ENCODE measurements at places on chromosomes 7 and 10.

DNA sequence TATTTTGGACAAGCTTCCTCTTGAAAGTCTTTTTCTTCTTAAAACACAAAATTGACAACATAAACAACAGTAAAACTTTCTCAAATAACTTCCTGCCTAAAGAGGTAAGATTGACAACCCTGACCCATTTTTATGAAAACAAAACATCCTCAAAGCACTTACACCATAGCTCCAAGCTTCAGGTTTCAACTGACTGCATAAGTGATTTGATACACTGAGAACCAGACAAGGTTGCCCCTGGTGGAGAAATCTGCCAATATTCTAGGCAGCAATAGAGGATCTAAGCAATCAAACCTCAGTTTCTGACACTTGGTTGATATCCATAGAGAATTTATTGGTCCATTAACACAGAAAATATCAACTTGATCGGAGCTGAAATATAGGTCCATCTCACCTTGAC lies 147.8 kb downstream of the ELAPOR2 start:
- DNase-seq = no peak

DNA sequence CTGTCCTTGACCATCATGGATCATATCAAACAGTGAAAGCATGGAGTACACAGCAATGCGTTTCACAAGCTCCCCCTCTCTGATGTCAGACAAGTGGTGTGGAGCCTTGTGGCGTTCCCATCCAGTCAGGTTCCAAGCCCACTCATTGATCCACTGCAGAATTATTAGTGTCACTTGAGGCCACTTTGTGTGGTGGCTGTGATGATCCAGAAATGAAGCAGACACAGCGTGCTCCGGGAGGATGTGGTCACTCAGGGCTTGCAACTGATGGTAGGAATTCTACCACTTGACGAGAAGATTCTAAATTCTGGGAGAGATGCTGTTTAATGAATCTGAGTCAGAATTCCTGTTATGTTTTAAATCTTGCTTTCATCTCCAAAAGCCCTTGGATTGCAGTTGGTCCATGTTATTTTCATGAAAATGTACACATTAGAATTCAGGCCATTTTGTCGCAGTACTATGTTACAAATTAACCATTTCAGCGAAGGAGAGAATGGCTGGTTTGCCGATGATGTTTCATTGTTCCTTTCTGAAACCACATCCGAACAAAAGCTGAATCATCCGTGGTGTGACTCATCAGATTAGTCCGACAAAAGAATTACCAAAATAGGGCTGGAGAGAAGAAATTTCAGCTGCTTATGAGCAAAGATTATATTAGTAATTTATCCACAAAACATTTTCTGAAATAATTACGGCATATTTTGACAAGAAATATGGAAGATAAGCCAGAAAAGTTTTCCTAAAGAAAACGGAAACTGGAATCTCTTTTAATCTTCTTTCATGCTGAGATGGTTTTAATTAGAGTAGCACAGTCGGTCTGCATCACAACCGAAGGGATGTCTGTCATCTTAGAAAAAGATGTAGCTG lies 48.1 kb downstream of the INSYN2A start:
- DNase-seq = no peak

DNA sequence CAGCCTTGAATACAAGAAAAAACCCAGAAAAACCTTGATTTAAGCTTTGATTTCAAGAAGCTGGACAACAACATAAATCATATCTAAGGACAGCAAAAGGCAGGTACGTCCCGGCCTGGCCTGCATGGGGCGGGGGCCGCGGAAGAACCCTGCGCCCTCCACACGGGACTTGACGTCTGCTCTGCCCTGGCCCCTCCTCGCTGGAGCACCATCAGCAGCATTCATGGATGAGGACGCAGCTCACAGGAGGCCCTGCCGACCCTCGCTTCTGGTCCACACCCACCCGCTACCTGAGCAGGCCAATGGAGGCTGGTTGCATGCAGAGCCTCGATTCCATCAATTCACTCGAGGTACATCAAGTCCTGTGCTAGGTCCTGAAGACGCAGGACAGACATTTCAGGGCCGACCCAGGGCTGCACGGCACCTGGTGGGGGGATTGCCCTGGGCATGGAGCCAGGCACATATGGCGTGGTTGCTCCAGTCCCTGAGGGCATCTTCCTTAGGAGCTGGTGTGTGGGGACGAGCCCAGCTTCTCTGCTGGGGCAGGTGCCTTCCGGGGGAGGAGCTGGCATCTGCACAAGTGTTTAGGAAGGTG lies 63.1 kb upstream of the NKX6-2 start:
- no peak for DNase-seq

DNA sequence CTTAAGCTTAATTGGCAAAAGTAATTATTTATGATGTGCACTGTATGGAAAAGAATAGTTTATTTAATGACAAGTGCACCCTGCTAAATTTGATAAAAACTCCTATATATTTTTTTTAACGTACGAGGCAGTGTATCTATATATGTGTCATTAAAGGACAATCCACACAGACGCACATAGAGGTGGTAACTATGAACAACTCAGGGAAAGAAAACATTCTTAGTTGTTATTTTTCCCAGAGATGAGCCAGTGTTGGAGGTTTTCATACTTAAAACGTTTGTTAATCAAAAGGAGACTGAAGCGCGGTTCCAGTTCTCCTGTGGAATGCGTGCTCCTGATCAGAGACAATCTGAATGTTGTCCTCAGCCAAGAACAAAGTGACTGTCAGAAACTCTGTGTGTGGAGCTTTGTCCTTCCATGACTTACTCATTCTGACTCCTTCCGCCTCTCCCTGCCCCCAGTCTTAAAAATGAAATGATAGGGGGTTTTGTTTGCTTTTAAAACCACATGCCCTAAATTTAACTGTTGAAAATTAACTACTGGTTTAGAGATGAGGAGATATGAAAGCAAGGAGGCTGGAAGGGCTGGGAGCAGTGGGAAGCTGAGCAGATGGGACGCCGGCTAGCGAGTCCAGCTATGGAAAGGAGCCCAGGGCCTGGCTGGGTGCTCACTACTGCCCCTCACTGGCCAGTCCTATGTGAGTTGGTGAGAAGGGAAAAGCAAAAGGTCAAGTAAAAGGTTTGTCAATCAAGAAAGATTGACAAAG lies 99.6 kb downstream of the SVIL start:
- DNase-seq = no peak

DNA sequence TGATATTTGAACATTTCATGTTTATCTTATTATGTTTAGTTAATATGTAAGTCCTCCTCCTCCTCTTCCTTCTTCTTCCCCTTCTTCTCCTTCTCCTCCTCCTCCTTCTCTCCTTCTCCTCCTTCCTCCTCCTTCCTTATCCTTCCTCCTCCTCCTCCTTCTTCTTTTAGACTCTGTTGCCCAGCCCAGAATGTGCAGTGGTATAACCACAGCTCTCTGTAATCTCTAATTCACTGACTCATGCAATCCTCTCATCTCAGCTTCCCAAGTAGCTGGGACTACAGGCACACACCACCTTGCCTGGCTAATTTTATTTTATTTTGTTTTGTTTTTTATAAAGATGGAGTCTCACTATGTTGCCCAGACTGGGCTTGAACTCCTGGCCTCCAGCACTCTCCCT lies 83.4 kb upstream of the ODAD2 start:
- no peak for DNase-seq

DNA sequence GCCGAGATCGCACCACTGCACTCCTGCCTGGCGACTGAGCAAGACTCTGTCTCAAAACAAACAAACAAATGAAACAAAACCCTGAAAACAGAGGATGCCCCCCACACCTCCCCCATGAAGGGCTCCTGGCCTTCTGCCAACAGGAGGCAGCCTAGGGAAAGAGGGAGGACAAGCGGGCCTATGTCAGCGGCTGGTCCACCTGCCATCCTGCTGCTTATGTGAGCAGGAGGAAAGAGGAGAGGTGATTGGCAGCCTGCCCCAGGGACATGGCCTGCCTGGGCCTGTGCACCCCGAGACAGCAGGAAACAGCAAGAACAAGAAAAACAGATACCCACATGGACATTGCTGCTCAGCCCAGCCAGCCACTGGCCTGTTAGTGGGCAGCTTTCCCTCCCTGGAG lies 9.1 kb upstream of the ZNF316 start:
- no peak for DNase-seq

DNA sequence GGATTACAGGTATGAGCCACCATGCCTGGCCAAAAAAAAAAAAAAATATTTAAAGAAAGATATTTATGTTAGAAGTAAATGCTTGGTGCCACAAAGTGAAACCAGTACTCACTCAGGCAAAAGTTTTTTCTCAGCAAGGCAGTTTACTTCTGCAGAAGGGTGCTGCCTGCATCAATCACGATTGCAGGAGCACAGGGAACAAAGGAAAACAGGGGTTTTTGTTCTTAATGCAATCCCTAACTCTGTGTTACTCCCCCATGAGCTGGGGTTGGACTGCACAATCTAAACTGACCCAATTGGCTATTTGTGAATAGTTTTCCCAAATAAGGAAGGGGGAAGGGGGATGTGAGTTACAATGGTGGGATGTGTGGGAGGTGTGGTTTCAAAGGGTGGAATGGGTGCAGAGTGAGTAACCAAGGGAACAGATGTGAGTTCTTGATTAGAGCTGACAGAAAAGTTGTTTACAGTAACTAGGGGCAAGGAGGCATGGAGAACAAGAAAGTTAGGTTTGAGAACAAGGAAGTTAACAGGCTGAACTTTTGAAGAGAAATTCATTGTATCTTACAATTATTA lies 255.4 kb downstream of the TYW1 start:
- no peak for DNase-seq

DNA sequence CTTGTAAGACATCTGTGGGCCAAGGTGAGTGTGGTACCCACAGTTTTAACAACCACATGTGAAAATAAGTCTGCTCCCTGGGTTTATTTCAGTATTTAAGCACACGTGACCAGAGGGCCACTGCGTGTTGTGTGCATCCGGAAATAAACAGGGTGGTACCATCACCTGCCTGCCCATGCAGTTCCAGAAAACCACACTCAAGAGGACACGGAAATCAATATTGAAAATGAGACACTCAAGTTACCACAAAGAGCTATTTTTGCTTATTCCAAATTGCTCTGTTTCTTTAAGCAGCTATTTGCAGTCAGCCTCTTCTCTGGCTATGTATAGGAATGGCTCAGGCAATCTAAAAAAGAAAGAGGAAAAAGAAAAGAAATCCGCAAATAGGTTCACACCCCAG lies 71.8 kb upstream of the LOXL4 start:
- no peak for DNase-seq

DNA sequence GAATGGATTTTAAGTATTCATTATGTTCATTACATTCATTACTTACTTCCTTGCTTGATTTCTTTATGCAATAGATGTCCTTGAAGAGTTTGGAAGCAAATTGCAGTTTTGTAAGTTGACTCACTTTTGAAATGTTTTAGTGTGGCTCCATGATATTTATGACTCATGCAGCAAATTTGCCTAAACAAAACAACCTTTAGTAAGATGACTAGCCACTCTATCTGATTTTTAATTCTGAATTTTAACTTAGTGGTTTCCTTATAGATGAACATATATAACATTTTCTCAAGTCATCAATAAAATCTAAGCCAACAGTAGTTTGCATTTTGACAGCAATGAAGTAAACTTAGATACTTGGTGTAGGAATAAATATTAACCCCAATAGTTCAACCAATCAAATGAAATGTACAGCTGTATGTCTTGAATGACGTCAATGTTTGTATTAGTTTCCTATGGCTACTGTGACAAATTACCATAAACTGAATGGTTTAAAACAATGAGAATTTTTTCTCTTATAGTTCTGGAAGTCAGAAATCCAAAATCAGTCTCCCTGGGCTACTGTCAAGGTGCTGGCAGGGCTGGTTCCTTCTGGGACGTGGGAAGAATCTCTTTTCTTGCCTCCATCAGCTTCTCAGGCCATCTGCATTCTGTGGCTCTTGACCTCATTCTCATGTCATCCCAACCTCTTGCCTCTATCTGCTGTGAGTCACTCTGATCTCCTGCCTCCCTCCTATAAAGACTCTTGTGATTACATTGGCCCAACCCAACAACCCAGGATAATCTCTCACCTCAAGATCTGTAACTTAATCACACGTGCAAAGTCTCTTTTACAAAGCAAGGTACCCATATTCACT lies 73.4 kb downstream of the AHR start:
- no peak for DNase-seq

GRCh38 chr10:49309691-49310411 lies 10.9 kb downstream of the C10orf71 start:
- no peak for DNase-seq

DNA sequence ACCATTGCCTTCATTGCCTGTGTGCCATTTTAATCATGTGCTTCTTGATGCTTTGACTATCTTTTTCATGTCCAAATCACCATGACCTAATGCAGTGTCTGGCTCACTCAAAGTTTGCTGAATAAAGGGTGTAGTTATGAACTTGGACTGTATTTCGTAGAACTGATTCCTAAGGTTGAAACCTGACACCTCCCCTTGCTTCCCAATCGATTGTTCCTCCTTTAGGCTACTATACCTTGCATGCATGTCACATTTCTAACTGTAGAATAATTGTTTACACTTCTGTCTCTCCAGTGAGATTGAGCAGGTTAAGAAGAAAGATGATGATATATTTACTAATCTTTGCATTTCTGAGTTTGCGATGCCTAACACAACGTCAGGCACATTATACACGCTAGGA lies 41.0 kb upstream of the CDK1 start:
- DNase-seq = no peak

- DNase-seq = no peak
These were observed 133.4 kb upstream of the ANKRD1 start for GRCh38 chr10:91054325-91054724.

GRCh38 chr10:24727786-24728185 lies 4.1 kb upstream of the ARHGAP21 start:
- DNase-seq = no peak

DNA sequence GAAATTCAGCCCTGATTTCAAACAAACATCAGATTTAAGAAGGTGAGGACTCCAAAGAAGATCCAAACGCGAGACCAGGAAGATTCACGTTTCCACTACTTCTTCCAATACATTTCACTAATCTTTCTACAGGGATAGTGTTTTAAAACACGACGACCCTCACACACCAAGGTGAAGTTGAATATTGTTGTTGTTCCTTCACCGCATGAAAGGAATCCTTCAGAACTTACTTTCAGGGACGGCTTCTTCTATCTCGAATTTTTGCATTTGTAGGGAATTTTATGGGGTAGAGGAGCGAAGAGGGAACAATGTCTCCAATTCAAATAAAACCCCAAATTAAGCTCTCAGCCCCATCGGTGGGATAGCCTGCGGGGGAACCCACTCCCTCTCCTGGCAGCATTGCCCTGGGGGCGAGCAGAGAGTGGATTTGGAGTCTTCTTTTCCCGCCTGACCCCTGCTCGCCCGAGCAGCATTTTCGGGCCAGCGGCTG lies 1.5 kb upstream of the GATA3 start:
- no peak for DNase-seq

- DNase-seq = no peak
These were observed 418.7 kb downstream of the GATA3 start for GRCh38 chr10:8473205-8473604.

GRCh38 chr7:41996381-41997035 lies 240.5 kb downstream of the GLI3 start:
- no peak for DNase-seq

Data from activated CD4-positive, alpha-beta T cell treated with anti-CD3 and anti-CD28 coated beads, Interleukin-2, amount 50 U/mL, for 24 hours (primary cell).